GM12864 (cell line): ENCODE measurements at places on chromosomes 4 and X.

GRCh38 chrX:154372612-154373022 lies 1.8 kb downstream of the FLNA start:
- no peak for DNase-seq

- DNase-seq: no peak
These were observed 22.8 kb downstream of the MFAP3L start for GRCh38 chr4:170003071-170004070.

GRCh38 chr4:189304809-189305208 lies 635.9 kb upstream of the FRG1 start:
- DNase-seq: no peak

- DNase-seq: no peak
These were observed 107.7 kb upstream of the BCOR start for GRCh38 chrX:40205471-40205870.

DNA sequence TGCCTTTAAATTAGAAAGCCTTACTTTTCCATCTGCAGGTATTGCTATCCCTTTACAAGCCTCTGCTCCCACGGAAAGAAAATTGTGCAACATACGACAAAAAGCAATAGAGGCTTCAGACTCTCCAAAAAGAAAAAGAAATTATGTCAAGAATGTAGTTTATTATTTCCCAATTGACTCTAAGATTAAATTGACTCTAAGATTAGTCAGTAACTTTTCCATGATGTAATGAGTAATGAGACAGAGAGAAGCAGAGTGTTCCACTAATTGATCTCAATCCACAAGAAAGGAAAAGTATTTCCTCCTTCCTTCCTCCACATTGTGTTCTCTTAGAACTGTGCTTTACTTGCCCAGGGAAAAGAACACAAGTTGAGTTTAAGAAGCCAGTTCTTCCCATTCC lies 345.7 kb upstream of the HS3ST1 start:
- DNase-seq: no peak

DNA sequence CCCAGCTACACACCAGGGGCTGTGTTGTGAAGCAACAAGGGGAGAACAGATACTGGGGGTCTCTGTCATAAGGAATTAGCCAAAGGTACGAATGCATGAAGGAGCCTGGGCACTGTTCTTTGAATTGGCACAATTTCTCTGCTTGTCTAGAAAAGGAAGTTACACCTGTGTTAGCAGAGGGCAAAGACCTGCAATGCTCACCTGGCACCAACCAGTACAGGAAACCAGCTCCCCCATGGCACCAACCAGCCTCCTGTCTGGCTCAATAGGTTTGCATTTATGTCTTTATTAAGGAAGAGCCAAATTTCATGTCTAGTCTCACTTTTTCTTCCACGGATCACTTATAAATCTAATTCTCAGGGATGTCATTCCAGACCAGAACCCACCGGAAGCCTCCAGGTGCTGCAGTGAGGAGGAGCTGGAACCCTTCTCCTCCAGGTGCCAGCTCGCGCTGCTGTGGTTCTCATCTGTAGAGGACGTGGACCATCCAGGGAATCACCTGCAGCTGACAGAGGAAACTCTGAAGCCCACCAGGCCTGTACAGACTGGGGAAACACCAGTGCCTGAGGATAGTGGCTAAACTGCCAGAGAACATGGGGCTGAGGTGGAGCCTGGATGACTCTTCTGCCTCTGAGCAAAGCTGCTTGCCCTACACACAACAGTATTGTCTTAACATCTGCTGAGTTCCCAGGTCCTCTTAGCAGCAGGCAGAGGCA lies 113.4 kb upstream of the TRIM2 start:
- no peak for DNase-seq

- no peak for DNase-seq
These were observed 132.8 kb upstream of the FUNDC1 start for GRCh38 chrX:44675362-44676024.

DNA sequence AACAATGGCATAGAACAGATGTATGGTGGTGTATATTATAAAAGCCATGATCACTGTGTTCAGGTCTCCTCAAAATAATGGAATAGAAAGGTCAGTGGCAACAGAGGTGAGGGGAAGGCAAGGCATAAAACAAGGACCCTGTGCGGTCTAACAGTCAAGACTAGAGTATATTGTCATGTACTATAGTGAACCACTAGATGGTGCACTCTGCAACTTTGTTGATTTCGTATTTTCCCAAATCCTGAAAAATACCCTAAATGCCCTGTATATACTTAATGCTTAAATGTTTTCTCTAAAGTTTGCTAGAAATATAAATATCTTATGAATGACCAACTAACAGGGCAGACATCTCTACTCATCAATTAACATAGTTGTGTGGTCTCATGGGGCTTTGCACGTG lies 453.0 kb downstream of the PCDH11X start:
- no peak for DNase-seq

GRCh38 chr4:48180234-48180633 lies 46.2 kb upstream of the TXK start:
- no peak for DNase-seq

DNA sequence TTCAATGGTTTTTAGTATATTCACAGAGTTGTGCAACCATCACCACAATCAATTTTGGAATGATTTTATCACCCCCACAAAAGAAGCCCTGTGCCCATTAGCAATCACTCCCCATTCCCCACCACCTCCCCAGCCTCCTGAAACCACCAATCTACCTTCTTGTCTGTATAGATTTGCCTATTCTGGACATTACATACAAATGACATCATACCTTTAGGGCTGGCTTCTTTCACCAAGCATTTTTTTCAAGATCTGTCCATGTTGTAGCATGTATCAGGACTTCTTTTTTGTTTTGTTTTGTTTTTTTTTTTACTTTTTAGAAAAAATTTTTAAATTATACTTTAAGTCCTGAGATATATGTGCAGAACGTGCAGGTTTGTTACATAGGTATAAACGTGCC lies 108.1 kb downstream of the RTL9 start:
- DNase-seq: no peak

- DNase-seq: no peak
These were observed 271.4 kb downstream of the KCNIP4 start for GRCh38 chr4:21677173-21677572.

DNA sequence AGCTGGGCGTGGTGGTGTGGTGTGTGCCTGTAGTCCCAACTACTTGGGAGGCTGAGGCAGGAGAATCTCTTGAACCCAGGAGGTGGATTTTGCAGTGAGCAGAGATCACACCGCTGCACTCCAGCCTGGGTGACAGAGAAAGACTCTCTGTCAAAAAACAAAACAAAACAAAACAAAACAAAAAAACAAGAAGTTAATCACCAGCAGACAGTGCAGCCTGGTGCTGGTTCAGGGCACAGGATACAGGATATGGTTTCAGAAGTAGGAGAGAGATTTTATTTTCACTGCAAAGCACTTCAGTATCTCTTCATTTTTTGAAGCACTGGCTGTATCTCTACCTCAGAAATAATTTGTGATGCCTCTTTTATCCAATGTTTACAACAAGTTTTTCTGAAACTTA lies 1222.9 kb upstream of the PRKX start:
- DNase-seq: no peak

DNA sequence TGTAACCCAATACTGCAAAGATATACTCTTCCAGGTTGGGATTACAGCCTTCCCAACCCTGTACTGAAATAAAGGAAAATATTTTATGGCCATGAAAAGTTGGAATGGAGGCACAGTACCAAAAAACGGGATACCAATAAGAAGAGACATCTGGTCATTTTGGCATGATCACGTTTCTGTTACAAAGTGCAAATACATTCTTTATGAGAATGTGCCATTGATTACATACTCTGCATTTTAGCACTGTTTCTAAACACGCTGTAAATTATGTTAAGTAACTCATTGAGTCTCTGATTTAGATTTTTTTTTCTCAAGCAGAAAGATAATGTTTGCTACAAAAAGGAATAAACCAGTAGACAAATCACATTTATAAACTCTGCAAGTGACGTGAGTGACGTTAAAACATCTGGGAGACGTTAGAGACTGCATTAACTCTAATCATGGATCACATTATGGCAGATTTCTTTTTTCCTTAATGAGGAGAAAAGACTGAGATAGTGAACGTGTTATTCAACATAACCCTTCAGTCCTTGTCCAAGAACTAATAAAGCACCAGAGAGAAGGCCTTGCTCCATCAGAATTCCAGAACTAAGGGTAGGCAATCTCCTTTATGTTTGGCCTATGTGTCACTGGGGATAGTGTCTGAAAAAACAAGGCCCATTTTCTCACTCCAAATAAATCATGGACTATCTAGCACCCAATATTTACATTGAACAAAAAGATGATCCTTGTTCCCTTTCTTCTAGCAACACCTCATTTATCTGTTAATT lies 31.0 kb downstream of the UNC5C start:
- no peak for DNase-seq

DNA sequence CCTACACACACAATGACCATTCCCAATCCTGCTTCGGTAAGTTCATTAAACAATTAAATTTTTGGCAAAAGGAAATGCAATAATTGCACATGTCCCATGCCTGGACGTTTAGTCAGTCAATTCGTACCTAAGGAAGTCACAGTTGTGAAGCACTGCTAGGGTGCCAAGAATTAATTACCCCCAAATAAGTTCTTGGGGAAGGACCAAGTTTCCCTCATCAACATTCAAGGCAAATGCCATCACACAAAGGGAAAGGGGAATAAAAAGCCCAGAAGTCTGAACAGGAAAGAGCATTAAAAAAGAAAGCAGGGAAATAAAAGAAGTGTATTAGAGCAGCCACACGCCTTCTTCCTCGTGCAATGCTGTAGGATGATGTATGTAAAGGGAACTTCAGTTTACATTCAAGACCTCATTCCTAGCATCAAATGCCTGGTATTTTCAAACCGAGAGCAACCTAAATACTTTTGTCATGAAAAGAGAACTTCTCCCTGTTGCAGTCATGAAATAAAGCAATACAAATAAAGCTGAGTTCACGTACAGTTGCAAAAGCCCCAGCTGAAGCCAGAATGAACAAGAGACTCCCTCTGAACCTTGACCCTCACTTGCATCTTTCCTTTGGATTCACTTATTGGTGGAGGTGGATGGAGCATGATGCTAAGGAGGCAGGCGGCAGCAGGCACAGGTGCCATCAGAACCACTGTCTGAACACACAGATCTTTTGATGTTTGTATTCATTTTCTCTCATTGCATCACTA lies 124.0 kb upstream of the PPARGC1A start:
- DNase-seq: no peak

- no peak for DNase-seq
These were observed 741.5 kb downstream of the STIM2 start for GRCh38 chr4:27602172-27602571.

DNA sequence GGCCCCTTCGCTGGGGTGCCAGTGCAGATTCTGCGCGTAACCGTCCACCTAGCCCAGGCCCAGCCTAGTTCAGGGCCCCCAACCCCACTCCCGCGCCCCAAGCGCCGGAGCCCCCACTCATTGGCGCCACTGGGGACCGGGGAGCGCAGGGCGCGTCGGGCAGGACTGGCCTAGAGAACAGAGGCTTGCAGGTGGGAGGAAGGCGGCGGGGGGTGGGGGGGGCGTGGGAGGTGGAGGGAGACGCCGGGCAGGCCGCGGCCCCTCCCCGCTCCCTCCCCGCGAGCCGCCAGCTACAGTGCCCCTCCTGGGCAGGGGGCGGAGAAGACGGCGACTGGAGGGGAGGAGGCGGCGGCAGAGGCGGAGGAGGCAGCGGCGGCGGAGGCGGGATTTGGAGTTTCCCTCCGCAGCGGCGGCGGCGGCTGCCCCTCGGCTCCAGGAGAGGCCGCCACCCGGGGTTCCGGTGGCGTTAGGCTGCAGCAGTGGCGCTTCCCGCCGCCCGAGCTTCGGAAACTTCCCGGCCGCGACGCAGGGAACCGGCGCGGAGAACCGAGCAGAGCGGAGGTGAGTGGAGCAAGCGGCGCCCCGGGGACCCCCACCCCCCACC lies 4.8 kb upstream of the DUSP9 start:
- no peak for DNase-seq

DNA sequence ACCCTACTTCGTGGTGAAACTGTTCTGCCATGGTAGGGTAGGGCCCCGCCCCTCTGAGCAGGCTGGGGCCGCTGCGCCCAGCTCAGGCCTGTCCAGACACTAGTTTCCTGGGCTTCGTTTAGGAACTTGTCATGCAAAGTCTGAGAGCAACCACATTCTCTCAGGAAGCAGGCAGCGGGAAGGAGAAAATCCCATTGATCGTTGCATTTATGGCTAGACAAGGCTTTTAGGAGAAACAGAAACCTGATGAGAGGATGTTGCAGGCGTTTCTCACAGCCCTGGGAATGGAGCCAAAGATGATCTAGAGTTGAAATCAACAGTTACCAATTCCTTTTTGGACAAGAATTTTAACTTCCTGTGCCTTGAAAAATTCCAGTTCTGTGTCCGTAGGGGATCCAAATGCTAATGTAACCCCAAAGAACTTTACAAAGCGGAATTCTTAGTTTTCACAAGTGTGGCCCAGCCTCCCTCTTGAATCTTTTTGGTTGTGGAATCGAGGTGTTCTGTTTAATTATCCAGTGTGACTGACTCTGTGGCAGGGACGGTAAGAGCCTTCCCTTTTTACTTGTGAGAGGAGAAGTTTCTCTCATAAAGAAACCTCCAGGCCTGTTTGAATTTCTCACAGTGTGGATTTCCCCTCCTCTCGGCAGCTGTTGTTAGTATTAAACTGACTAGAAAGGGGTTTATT lies 4.5 kb upstream of the CXCL9 start:
- DNase-seq: no peak

- DNase-seq: peak; percentile 64
These were observed 62.5 kb downstream of the RGS12 start for GRCh38 chr4:3355266-3355748.

DNA sequence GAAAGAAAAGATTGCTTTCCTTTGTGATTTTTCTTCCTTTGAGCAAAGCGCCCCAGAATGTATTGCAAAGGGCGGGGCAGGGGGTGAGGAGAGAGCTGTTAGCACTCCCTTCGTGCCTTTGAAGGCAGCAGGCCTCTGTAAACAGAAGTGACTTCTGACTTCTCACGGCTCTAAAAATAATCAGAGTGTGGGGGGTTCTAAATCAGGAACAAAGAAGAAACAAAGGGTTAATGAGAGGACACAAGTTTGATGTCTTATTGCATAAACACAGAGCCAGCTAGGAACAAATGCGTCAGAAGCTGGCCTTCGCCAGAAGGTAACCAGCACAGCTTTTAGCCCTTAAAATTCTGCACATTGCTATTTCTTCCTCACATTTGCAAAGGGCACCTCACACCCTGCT lies 626.2 kb downstream of the MID1IP1 start:
- DNase-seq: no peak

GRCh38 chr4:22504447-22504846 lies 11.4 kb downstream of the ADGRA3 start:
- no peak for DNase-seq

- DNase-seq: no peak
These were observed 754 bp upstream of the KLF3 start for GRCh38 chr4:38663090-38663800.

- DNase-seq: no peak
These were observed at the start of gene STOX2 for GRCh38 chr4:183905081-183905592. TSS of gene STOX2 (plus strand) at chr4:183905307. CDS start at chr4:183906791, 1,484 bp downstream.

GRCh38 chr4:57110640-57111511 lies 691 bp upstream of the IGFBP7 start:
- DNase-seq: no peak
